ENCODE measurements at places on chromosomes 1 and 21. TPM values are rescaled to one million over a fixed set of nuclear protein-coding genes. Genes with fewer than 3 reads are reported as not detected.

The VASH2 gene
- total RNA-seq, result 3.7 TPM

The CFHR2 gene
- total RNA-seq, result not detected

The AMY2A gene
- total RNA-seq, result not detected

The GJC2 gene
- total RNA-seq, result 0.47 TPM

The BSND gene
- total RNA-seq, result not detected

The SPRR5 gene
- total RNA-seq, result not detected

The ACTN2 gene
- total RNA-seq, result 0.05 TPM

The GJA5 gene
- not detected for total RNA-seq

The DTL gene
- total RNA-seq, result 18.8 TPM

The FAM72A gene
- 10.6 TPM for total RNA-seq

The TMEM51 gene
- total RNA-seq, result 28.6 TPM

The LCE1D gene
- total RNA-seq, result not detected

All from A549 treated with Hydrocortisone at 1 μM for 4 hours (cell line).